ENCODE measurements at places on chromosomes 3 and 15.

- DNase-seq = no peak
Measured at GRCh38 chr3:173912126-173912525, 514.6 kb downstream of the NLGN1 start.

DNA sequence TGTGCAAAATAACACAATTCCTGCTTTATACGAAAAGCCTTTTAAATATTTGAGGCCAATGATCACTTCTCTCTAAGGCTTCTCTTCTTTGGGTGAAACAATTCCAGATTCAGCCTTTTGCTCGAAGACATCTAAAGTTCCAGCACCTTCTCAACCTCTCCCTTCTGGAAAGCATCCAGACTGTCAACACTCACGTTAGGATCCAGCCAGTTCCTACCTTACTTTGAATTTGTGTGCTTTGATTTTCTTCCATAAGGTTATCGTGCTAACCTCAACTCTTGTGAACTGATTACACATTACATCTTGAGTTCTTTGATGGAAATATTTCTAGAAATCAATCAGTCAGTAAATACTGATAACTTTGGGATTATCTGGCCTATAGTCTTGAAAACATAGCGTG is 125.3 kb upstream of the ETV5 start:
- no peak for DNase-seq

DNA sequence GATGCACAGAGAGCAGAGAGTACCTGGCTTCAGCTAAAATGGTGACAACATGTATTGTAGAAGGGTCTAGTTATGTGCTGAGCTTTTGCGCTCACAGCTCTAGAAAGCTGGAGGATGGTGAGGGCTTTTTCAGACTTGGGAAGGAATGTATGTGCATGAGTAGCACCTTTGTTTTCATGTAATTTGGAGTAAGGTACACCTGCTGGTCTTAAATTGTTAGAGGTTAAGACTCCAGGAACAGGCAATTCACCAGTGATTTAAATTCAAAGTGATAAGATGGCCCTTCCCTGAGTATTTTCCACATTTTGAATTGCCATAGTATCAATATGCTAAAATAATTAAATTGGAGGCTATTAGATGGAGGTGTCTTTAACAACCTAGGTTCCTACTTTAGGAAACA is 436.4 kb upstream of the GOLIM4 start:
- no peak for DNase-seq

GRCh38 chr3:186717039-186717457 is at the start of gene KNG1:
Gene KNG1, plus strand, starts transcription at chr3:186717359. Its CDS starts 184 bp downstream, at chr3:186717543.
- DNase-seq = no peak

GRCh38 chr15:47801522-47801921 is 84.2 kb downstream of the SEMA6D start:
- no peak for DNase-seq

- DNase-seq = no peak
Measured at GRCh38 chr3:49616491-49616941, 57.6 kb upstream of the APEH start.

DNA sequence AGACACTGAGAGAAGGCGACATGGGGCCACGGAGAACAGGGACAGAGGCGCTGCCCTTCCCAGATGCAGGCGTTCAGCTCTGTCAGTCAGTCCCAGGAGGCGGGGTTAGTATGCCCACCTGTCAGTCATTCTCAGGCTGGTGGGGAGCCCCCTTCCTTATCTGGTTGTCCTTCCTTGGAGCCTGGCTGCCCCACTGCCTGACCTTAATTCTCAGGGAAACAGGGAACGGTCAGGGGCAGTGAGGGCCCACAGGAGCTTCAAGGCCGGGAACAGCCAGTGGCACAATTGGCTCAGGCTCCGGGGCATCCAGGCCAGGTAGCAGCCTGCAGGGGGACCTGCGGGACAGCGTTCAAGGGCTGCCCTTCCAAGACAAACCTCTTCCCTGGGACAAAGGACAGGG is 133.2 kb downstream of the CHSY1 start:
- DNase-seq = no peak

GRCh38 chr3:122497425-122497824 is 17.3 kb downstream of the KPNA1 start:
- DNase-seq = no peak

DNA sequence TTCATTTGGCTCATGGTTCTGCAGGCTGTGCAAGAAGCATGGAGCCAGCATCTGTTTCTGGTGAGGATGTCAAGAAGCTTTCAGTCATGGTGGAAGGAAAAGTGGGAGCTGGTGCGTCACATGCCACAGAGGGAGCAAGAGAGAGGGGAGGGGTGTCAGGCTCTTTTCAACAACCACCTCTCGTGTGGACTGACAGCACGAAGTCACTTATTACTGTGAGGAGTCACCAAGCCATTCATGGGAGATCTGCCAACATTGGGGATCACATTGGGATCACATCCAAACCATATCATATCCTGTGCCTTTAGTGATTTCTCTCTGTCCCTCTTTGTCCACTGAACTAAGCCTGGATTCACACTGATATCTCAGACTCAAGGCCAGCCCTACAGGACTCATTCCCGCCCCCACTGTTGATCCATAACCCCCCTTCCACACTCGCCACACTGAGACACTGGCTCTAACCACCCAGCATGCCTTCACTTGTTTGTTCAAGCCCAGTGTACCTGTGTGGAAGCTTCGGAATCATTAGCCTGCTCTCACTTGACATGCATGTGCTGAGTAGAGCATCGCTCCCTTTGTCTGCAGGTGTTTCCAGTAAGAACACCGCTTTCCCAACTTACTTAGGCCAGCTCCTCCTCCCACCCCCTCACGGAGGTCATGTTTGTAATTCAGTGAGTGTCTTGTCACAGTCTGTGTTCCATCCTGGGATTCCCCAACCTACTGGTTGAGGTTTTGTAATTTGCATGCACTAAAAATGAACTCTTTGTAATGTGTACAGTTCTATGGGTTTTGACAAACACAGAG is 132.2 kb downstream of the KLF13 start:
- DNase-seq = no peak

DNA sequence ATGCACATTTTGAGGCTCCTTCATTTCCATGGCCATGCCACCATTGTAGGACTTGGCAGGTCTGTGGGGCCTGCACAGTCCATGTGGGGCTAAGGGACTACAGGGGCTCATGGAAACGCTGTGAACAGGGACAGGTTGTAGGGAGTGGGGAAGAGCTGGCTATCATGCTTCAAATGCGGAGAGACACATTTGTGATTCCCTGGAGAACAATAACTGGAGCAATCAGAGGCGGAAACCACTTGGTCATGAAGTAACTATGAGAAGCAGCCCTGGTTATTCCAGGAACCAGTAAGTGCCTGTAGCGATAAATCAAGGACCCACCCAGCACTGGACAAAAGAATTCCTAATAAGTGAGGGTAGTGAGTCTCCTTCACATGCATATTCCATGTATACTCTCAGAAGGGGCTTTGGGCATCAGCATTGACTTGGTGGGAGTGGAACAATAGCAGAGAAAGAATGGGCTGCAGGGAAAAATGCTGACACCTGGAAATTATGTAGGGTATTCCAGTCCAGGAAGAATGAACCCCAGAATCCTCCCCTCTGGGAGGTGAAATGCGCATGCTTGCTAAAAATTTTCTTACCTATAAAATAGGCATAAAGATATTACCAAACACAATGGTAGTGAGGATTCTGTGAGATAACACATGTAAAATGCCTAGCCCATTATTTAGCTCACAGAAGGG is 251.4 kb upstream of the ROPN1 start:
- DNase-seq = no peak

DNA sequence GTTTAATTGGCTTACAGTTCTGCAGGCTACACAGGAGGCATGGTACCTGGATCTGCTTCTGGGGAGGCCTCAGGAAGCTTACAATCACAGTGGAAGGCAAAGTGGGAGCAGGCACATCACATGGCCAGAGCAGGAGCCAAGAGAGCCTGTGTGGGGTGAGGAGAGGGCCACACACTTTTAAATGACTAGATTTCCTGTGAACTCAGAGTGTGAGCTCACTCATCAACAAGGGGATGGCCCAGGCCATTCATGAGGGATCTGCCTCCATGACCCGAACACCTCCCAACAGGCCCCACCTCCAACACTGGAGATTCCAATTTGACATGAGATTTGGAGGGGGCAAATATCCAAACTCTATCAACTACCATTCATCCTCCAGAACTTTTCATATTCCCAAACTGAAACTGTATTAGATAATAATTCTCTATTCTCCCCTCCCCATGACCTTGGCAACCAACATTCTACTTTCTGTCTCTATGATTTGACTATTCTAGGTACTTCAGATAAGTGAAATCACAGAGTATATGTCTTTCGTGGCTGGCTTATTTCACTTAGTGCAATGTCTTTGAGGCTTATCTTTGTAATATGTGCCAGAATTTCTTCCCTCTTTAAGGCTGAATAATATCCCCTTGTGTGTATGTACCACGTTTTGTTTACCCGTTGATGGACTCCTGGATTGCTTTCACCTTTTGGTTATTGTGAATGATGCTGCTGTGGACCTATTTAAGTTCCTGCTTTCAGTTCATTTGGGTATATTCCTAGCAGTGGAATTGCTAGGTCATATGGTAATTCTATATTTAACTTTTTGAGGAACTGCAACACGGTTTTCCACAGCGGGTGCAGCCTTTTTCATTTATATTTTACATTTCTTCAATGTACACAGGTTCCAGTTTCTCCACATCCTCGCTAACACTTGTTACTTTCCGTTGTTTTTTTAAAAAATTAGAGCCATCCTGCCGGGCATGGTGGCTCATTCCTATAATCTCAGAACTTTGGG is 43.8 kb downstream of the TKT start:
- no peak for DNase-seq

GRCh38 chr15:27399241-27399640 is 428.3 kb downstream of the GABRG3 start:
- no peak for DNase-seq

DNA sequence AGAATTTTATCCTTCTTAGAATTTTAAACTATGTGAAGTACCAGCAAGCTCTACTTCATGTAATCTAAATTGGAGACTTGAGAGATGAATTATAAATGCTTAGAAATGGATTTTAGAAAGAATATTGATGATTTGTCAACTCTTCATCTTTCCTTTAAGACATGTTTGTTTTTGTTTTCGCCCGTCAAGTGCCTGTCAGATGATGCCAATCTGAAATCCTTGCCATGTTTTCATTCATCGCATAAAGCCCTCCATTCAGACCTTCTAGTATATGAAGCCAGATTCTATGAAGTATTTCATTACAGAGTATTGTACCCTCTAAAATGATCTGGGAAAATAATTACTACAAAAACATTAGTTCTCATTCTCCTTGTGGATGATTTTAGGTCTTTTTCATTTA is 223.2 kb upstream of the SOX2 start:
- DNase-seq = no peak

DNA sequence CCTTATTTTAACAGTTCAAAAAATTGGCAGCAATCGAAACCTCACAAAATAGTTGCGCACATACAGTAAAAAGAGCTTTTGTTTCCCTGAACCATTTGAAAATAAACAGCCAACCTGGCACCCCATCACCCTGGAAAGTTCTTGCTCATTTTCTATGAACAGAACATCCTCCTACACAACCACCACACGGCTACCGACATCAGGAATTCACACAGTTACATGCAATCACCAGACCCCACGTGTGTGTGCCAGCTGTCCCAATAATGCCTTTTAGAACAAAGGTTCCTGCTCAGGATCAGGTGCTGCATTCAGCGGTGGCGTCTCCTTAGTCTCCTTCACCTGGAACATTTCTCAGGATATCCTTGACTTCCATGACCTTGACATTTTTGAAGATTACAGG is 186.5 kb downstream of the KLF13 start:
- DNase-seq = no peak

DNA sequence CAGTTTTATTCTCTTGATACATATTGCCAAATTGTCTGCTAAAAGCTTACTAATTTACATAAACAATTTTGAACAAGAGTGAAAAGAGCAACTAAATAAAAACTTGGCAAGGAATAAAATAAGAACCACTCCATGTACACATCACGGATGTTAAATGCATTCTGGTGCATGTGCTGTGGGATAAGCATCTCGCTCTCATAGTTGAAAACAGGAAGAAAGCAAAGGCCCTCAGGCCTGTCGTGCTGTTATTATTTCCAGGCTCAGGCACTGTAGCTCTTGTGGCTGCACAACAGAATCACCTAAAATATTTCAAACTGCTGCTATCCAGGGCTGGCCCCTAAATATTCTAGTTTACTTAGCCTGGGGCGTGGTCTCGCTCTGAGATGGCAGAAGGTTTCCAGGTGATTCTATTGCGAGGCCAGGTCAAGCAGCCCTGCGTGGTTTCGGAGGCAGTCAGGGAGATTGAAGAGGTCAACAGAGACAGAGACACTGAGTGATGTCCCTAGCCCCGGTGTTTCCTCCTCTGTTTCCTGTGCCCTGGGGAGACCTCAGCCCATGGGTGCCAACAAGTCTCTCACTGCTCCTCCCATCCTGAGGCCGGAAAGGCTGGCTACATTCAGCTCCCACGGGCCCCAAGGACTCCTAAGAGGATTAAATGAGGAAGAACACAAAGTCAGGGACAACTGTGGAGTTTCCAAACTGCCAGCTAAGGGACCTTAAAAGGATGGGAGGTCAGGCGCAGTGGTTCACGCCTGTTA is 18.2 kb upstream of the PDIA5 start:
- no peak for DNase-seq

DNA sequence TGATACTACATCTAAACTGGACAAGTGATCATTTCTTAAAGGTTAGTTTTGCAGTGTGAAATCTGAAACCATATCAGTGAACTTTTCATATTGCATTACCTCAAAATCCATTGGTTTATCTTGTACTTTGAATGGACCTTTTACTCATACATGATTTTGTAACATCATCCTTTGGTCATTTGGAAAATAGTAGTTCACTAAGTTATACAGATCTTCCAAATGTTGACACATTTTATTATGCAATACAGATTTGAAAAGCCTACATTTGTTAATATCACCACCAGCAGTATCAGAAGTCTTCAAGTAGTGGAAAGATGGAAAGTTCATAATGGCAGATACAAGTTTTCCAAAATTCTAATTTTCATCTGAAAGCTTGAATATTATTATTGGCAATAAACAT is 64.0 kb upstream of the CDV3 start:
- no peak for DNase-seq

Data from progenitor cell of endocrine pancreas (in vitro differentiated cells).